ENCODE measurements at places on chromosomes 2 and 18. TPM values are rescaled to one million over a fixed set of nuclear protein-coding genes. Genes with fewer than 3 reads are reported as not detected.

OTOF gene
- total RNA-seq = not detected

SCYGR4 gene
- total RNA-seq = not detected

SPEG gene
- 27.0 TPM for total RNA-seq

SLC5A7 gene
- not detected for total RNA-seq

Measured in osteocyte (in vitro differentiated cells).